ENCODE measurements at places on chromosomes 7 and 10. TPM values are rescaled to one million over a fixed set of nuclear protein-coding genes. Genes with fewer than 3 reads are reported as not detected.

The TCF7L2 gene
- total RNA-seq: 47.4 TPM

The HMX2 gene
- not detected for total RNA-seq

The NANOS1 gene
- 2.9 TPM for total RNA-seq

- H3K4me1 ChIP-seq: no peaks in the 10 kb centered on the region
- H3K4me3 ChIP-seq: no peak overlapping the region
- no peak for DNase-seq
- no peaks in the 10 kb centered on the region for H3K36me3 ChIP-seq
- H3K27ac ChIP-seq: no peak overlapping the region
These were observed 21.0 kb upstream of the RPA3 start for GRCh38 chr7:7739204-7740036.

Measured in upper lobe of right lung (tissue), 1 donor.